ENCODE measurements at places on chromosomes 11 and 22. TPM values are rescaled to one million over a fixed set of nuclear protein-coding genes. Genes with fewer than 3 reads are reported as not detected.

Gene GAL3ST1
- total RNA-seq: 0.54 TPM

Gene SCGB1D2
- not detected for total RNA-seq

Gene LDHAL6A
- not detected for total RNA-seq

Gene CTSW
- total RNA-seq: not detected

Gene GRIK4
- 0.20 TPM for total RNA-seq

Gene MICALL1
- 46.9 TPM for total RNA-seq

Gene MPPED2
- 3.8 TPM for total RNA-seq

Gene MRGPRX3
- total RNA-seq: not detected

Gene RAPSN
- total RNA-seq: 0.23 TPM

Gene OR52I1
- not detected for total RNA-seq

Gene HBB
- total RNA-seq: 132 TPM

Gene KCNK7
- 0.40 TPM for total RNA-seq

Gene CASP5
- total RNA-seq: not detected

Gene CNGA4
- not detected for total RNA-seq

Gene IGLL5
- total RNA-seq: not detected

Gene CFL1
- 895 TPM for total RNA-seq

Gene POU2AF1
- not detected for total RNA-seq

Gene OR51I1
- not detected for total RNA-seq

Gene SLC1A2
- not detected for total RNA-seq

Gene WDR74
- total RNA-seq: 35.3 TPM

Gene HBG2
- not detected for total RNA-seq

Gene ADAMTS15
- total RNA-seq: 9.6 TPM

Gene EXPH5
- 4.8 TPM for total RNA-seq

Gene LGR4
- total RNA-seq: 35.9 TPM

Data from gastroesophageal sphincter (tissue), 4 donors.